ENCODE measurements at places on chromosomes 13 and 19.

- no peak for DNase-seq
Measured at GRCh38 chr13:48220981-48221685, 11.9 kb upstream of the ITM2B start.

DNA sequence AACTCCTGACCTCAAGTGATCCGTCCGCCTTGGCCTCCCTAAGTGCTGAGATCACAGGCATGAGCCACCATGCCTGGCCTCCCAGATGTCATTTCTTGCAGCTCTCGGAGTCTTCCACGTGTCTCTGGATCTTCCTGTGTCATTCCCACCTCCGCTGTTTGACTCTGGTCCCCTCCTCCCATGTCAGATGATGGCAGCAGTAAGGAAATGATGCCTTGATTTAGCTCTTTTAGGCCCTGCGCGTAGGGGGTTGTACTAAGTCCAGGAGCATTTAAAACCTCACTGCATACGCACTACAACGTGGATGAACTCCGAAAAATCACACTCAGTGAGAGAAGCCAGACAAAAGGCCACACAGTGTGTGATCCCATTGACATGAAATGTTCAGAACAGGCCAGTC is 113.1 kb downstream of the GNG7 start:
- DNase-seq = no peak

GRCh38 chr19:14315433-14315832 is 65.8 kb upstream of the ADGRE5 start:
- DNase-seq = no peak

- no peak for DNase-seq
Measured at GRCh38 chr13:98239162-98240076, 62.4 kb upstream of the RNF113B start.

- DNase-seq = no peak
Measured at GRCh38 chr13:20525144-20525600, 485 bp downstream of the CRYL1 start.

Data from T-helper 9 cell (primary cell).